ENCODE measurements at places on chromosomes 6 and 20. TPM values are rescaled to one million over a fixed set of nuclear protein-coding genes. Genes with fewer than 3 reads are reported as not detected.

TFB1M gene
- 27.4 TPM for total RNA-seq

PBOV1 gene
- not detected for total RNA-seq

DNA sequence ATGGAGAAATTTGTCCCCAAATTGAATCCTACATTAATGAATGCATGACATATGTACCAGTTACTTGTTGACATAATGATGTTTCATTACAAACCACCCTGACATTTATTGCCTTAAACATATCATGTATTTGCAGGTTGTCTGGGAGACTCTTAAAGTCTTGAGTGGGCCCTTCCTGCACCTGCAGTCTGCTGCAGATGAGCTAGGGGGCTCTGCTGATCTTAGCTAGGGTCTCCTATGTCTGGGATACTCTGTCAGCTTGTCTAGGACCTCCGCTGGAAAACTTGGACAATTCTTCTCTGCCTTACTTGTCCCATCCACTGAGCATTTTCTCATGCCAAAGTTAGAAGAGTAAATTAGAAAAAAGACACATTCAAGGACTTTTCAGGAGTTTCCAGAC, 581.6 kb downstream of the HAO1 start:
- DNase-seq, result no peak

GRCh38 chr20:33858666-33859065, 47.5 kb downstream of the CHMP4B start:
- DNase-seq, result no peak
